ENCODE measurements at places on chromosomes 11 and 22.

- peak; percentile 93 for DNase-seq
Measured at GRCh38 chr11:2898366-2899079, 12.9 kb upstream of the CDKN1C start.

DNA sequence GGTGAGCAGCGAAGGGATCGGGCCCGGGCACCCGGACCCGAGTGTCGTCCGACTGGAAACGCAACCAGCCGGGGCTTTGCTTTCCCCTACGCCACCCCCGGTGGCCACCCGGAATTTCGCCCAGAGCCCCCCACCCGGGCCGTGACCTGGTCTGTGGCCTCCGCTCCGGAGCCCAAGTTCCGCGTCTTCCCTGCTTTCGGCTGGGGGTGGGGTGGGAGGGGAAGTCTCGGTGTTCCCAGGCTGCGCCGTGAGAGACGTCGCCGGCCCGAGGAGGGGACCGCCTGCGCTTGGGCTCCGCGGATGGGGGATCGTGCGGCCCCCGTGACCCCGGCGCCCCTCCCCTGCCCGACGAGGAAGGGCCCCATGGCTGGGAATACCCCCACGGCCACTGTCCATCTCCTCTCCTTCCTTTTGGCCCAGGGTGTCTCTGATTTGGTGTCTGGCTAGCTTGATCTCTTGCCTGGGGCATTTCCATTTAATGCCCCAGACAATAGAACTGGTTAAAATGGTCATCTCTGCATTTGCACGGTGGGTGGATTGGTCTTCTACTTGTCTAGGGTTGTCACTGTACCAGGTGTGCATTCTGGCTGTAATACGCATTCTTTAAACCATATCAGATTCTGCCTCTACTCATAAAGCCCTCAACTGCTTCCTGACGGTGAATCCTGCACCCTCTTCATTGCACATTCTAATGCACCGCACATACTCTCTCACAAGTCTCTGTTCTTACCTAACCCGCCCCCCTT lies 789 bp downstream of the SIK2 start:
- DNase-seq = peak; percentile 53

GRCh38 chr11:112277941-112278340 lies 17.3 kb upstream of the PLET1 start:
- DNase-seq = peak; percentile 51

- peak; percentile 90 for DNase-seq
Measured at GRCh38 chr11:108733479-108734116, 68.7 kb downstream of the DDX10 start.

DNA sequence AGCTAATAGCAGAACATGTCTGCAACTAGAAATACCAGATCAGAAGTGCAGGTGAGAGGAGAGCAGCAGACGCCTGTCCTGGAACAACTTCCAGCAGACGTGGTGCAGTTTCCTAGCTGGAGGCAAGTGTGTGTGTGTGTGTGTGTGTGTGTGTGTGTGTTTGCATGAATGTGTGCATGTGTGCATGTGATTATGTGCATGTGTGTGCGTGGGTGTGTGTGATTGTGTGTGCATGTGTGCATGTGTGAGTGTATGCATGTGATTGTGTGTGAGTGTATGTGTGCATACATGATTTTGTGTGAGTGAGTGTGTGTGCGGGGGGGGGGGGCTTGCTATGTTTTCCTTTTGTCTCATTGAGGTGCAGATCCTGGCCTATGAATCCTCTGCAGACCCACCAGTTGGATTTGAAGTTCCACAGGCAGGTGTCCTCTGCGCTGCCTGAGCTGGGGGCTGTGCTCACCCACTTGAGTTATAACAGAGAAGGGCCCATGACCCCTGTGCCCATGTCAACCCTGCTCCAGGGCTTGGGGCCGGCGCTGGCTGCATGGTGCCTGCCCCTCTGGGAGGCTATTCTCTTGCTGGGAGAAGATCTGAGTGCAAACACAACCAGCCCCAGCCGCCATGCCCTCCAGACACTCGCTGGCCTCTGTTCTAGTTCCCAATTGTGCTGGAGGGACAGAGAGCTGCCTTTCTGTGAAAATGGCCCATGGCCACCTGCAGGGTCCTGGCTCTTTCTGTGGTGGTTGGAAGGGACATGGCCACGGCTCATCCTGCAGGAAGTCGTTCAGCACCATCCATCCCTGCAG lies 821.3 kb downstream of the BRD1 start:
- no peak for DNase-seq

- DNase-seq = peak; percentile 81
Measured at GRCh38 chr11:61161190-61162091, at the start of gene VPS37C. Gene VPS37C, minus strand, starts transcription at chr11:61161426. Its CDS starts 22,597 bp downstream, at chr11:61138829.

DNA sequence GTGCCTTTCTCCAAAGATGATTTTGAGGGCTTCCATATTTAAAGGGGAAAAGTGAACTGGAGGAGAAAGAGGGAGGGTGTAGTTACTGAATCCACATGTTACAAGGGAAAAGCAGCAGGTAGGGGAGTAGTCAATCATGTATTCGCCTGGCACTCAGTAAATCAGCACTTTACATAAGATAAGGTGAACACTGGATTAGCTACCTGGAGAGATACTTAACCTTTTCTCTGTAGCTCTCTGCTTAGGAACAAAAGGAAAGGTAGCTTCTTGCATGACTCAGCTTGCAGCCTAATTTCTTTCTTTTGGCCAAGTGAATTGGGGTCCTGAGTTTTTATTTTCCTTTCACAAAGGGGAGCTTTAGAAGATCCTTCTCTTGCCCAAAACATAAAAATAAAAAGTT lies 43.3 kb upstream of the PHF21B start:
- no peak for DNase-seq

DNA sequence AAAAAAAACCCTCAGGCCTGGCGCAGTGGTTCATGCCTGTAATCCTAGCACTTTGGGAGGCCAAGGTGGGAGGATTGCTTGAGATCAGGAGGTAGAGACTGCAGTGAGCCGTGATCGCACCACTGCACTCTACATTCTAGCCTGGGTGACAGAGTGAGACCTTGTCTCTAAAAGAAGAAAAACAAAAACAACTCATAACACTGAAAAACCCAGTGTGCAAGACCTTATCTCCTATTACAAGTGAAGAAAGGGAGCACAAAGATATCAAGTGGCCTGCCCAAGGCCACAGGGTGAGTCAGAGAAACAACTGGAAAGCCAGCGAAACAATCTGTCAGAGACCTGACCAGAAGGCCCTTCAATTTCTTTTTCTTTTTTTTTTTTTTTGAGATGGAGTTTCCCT lies 2.5 kb downstream of the TXN2 start:
- DNase-seq = no peak

GRCh38 chr11:10407749-10408685 lies 47.0 kb upstream of the AMPD3 start:
- DNase-seq = no peak

DNA sequence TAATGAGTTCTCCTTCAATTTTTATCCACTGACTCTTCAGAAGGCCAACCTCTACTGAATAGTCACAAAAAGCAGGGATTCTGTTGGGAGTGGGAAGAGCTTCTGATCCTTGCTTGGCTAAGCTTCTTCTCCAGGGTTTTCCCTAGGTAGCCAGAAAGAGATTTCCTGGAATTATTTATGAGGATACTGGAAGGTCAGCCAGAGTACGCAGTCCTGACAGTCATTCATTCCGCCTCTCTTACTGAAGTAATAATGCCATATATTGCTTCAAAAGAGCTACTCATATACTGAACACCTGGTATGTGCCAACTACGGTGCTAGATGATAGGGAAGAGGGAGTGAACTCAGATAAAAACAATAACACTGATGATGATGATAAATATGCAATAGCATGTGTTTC lies 116.1 kb downstream of the CCDC34 start:
- no peak for DNase-seq

- DNase-seq = no peak
Measured at GRCh38 chr11:7570938-7571521, 57.2 kb downstream of the PPFIBP2 start.

DNA sequence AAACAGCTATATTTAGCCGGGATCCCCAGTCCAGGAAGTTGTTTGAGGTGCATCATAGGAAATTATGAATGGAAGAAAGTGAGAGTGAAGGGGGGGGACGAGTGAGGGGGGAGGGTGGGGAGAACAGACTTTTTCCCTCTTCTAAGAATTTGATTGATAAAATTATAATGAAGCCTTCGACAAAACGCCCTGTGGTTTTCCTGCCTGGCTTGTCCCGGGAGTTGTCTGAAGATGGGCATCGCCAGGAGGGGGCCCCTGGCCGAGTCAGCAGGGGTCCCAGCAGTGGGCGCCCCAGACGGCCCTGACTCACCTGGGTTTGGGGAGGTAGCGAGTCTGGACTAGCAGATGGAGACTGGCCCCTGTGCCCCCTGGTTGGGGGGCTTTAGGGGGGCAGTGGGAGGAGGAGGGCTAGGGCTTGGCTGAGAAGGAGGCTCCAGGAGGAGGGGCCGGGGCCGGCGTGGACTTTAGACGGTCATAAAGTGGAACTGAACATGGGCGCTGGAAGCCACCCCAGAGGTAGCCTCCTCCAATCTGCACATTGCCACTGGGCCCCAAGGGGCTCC lies 336 bp upstream of the LIF start:
- DNase-seq = no peak

- DNase-seq = peak; percentile 26
Measured at GRCh38 chr11:17812091-17812864, 77.7 kb downstream of the KCNC1 start.

DNA sequence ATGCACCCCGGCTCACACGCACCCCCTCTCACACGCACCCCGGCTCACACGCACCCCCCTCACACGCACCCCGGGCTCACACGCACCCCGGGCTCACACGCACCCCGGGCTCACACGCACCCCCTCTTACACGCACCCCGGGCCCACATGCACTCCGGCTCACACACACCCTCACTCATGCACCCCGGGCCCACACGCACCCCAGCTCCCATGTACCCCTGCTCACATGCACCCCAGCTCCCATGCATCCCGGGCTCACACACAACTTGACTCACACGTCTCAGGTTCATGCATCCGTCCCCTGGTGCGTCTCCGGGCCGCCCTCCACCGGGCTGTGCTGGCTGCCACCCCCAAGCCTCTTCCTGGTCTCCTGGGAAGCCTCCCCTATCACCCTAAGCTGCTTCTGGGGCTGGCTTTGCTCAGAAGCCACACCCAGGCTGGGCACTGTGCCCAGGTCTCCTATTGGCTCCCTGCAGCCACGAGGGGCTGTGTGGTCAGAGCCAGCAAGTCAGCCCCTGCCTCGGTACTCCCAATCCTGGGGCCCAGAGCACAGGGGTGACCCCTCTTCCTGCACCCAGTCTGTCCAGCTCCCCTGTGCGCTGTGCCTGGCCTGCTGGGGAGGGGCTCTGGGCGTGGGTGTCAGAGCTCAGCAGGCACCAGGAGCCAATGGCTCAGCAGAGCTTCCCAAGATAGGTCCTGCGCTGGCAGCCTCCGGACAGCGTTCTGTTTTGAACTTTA lies 16.9 kb downstream of the TSPAN4 start:
- no peak for DNase-seq

- DNase-seq = no peak
Measured at GRCh38 chr22:37203354-37204044, 8.8 kb downstream of the SSTR3 start.

- no peak for DNase-seq
Measured at GRCh38 chr22:48106215-48106614, 1343.8 kb downstream of the TBC1D22A start.

- no peak for DNase-seq
Measured at GRCh38 chr11:25562417-25562816, 769.5 kb upstream of the ANO3 start.

- DNase-seq = no peak
Measured at GRCh38 chr11:10631761-10632160, 61.8 kb downstream of the IRAG1 start.

- DNase-seq = no peak
Measured at GRCh38 chr11:22466351-22466750, 128.2 kb downstream of the SLC17A6 start.

DNA sequence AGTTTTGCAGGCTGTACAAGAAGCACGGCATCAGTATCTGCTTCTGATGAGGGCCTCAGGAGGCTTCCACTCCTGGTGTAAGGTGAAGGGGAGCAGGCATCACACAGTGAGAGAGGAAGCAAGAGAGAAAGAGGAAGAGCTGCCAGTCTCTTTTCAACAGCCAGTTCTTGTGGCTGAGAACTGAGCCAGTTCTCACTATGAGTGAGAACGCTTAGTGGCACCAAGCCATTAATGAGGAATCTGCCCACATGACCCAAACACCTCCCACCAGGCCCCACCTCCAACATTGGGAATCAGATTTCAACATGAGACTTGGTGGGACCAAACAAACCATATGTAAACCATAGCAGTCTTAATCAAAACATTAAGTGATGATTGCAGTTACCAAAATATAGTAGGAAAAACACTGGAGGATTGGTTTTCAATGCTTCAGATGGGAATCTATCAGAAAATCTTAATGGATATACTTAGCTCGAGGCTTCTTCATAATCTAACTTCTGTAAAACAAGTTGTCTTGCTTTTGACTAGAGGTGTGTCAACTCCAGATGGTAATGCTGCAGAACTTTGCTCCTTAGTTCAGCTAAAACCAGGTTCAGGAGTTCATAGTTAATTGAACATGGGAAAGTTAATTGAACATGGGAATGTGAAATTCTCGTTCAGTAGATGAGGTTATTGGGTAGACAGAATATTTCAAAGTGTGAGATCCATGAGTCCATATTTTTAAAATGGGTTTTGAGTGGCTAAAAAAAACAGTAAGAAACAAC lies 12.2 kb downstream of the FAR1 start:
- no peak for DNase-seq

- DNase-seq = no peak
Measured at GRCh38 chr22:33112580-33112979, 54.4 kb upstream of the SYN3 start.

- no peak for DNase-seq
Measured at GRCh38 chr22:31869739-31870138, 74.6 kb upstream of the YWHAH start.

DNA sequence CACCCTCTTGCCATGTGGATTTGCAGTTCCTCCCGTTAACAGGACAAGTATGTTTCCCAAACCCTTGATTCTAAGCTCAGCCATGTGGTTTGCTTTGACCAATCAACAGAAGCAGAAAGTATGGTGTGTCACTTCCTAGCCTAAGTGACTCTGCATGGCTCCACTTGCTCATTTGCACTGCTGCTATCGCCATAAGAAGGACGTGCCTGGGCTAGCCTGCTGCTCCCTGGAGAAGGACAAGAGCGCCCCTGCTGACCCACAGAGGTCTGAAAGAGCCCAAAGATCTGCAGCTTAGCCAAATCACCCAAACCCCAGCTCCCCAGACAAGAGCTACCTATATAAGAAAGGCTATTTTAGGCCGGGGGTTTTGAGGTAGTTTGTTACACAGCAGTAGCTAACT lies 18.0 kb downstream of the TBRG1 start:
- peak; percentile 5 for DNase-seq

All from M059J (cell line).